ENCODE measurements at places on chromosomes 6 and 20. TPM values are rescaled to one million over a fixed set of nuclear protein-coding genes. Genes with fewer than 3 reads are reported as not detected.

SH3BGRL2 gene
- 22.8 TPM for total RNA-seq

VSTM2L gene
- total RNA-seq = 11.1 TPM

MMP24 gene
- total RNA-seq = 1.3 TPM

ID4 gene
- 64.6 TPM for total RNA-seq

TRIM10 gene
- total RNA-seq = 0.50 TPM

MTFR2 gene
- total RNA-seq = not detected

ADGRG6 gene
- 11.8 TPM for total RNA-seq

USP49 gene
- 2.5 TPM for total RNA-seq

EFCAB8 gene
- 0.92 TPM for total RNA-seq

COL9A1 gene
- total RNA-seq = 0.34 TPM

FKBP1C gene
- 0.32 TPM for total RNA-seq

AP5S1 gene
- total RNA-seq = 7.9 TPM

MAD2L1BP gene
- total RNA-seq = 19.1 TPM

MEI4 gene
- 0.39 TPM for total RNA-seq

TEAD3 gene
- total RNA-seq = 74.8 TPM

C20orf141 gene
- total RNA-seq = not detected

KCNQ5 gene
- total RNA-seq = 1.2 TPM

SLC17A4 gene
- total RNA-seq = not detected

CHRNA4 gene
- total RNA-seq = not detected

PLEKHG1 gene
- total RNA-seq = 15.0 TPM

TBXT gene
- total RNA-seq = not detected

SIRPB1 gene
- total RNA-seq = 3.8 TPM

LY6G6F gene
- not detected for total RNA-seq

RIPPLY2 gene
- not detected for total RNA-seq
